ENCODE measurements at places on chromosomes 4 and X. TPM values are rescaled to one million over a fixed set of nuclear protein-coding genes. Genes with fewer than 3 reads are reported as not detected.

DNA sequence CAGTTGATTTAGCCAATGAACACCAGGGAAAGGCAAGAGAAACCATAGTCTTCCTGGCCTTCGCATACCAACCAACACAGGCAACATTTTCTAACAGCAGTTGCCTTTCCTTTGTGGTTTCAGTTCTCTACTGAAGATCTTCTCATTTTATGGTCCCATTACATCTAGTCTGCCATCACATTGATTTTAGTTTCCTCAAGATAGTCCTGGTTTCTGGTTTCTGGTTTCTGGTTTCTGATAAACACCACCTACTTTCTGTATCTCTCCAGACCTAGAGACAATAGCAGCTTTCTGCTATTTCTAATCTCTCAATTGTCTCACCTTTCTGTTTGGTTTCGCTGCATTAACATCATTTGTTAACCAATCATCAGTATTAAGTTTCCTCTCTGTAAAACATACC is 646.3 kb upstream of the SPANXN1 start:
- H3K27me3 ChIP-seq = no peaks in the 10 kb centered on the region
- no peaks in the 10 kb centered on the region for H3K4me1 ChIP-seq
- no peak overlapping the region for H3K27ac ChIP-seq
- DNase-seq = no peak
- no peaks in the 10 kb centered on the region for H3K36me3 ChIP-seq
- H3K4me3 ChIP-seq = no peak overlapping the region

DNA sequence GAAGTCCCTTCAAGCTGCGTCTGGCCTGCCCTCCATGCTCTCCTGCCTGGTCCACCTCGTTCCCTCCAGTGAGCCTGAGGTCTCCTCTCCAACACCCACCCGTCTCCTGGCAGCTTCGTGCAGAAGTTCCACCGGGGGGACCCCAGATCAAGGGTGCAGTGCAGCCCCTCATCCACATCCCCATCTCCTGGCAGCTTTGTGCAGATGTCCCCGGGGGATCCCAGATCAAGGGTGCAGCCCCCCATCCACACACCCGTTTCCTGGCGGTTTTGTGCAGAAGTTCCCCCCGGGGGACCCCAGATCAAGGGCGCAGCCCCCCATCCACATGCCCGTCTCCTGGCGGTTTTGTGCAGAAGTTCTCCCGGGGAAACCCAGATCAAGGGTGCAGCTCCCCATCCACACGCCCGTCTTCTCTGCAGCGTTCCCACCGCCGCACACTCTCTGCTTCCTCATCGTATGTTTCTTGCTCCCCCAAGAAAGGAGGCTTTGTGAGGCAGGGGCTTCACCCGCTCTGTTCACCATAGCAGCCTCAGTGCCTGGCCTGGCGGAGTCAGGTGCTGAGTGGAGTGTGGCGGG is 35.7 kb downstream of the PIGG start:
- DNase-seq = no peak
- H3K36me3 ChIP-seq = peaks cover 56% of the 10 kb centered on the region
- no peaks in the 10 kb centered on the region for H3K27me3 ChIP-seq

The PGAM4 gene
- total RNA-seq = not detected

DNA sequence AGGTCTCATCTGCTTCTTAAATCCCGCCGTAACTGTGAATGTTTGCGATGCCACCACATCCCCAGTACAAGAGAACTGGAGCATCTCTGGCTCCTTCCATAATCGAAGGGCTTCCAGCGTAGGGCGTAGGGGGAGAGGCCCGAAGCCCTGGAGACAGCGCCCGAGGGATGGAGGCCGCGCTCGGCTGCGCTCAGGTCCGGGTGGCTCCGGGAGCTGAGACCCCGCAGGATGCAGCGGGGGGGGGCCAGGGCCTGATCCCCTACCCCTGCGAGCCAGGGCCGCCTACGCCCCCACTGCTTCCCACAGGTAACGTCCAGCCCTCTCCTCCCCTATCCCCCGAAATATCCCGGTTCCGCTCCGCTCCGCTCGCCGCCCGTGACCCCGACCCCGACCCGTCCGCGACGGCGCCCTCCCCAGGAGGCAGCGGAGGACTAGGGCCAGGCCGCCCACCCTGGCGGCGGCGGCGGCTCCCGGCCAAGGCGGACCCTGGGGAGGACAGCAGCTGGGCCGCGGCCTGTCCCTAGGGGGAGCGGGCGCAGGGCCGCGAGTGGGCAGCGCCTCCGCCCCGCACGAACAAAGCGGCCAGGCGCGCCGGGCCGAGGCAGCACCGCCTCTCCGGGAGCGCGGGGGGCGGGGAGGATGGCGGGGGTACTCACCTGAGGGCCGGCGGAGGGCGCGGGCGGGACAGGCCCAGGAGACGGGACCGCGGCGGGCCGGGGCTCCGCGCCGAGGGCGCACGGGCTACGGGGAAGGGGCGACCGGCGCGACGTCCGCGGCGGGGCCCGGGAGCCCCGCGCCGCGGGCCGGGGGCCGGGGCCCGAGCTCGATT is 723 bp downstream of the WDFY3 start:
- H3K36me3 ChIP-seq = no peaks in the 10 kb centered on the region
- no peaks in the 10 kb centered on the region for H3K4me1 ChIP-seq
- no peaks in the 10 kb centered on the region for H3K27me3 ChIP-seq
- H3K4me3 ChIP-seq = no peak overlapping the region
- DNase-seq = no peak
- H3K27ac ChIP-seq = no peak overlapping the region

The RAI2 gene
- not detected for total RNA-seq

- peak; percentile 64 for DNase-seq
- no peaks in the 10 kb centered on the region for H3K27me3 ChIP-seq
- peak overlapping the region; percentile 72 for H3K4me3 ChIP-seq
- H3K4me1 ChIP-seq = peaks cover 56% of the 10 kb centered on the region
- H3K27ac ChIP-seq = peak overlapping the region; percentile 86
Observed at GRCh38 chrX:19886883-19887531, 393 bp downstream of the SH3KBP1 start.
